ENCODE measurements at places on chromosomes 1 and 21. TPM values are rescaled to one million over a fixed set of nuclear protein-coding genes. Genes with fewer than 3 reads are reported as not detected.

GRCh38 chr21:23858878-23859277, 1748.4 kb downstream of the MRPL39 start:
- no peak for DNase-seq

MARK1 gene
- total RNA-seq = 16.6 TPM

DNA sequence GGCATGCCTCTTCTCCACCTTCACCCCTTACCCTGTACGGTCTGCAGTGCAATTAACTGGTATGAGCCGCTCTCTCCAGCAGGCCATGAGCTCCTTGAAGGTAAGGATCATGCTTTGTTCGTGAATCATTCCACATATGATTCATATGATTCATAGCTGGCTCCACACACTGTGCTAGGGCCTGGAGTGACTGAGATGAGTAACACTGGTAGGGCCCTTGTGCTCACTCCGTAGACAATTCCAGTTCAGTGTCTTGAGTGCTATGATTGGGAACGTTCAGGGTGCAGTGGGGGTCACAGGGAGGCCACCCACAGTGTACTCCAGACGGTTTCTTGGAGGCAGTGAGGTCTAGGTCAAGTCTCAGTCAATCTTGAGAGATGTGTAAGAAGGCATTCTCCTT, 239.8 kb downstream of the LMX1A start:
- DNase-seq = no peak

ARHGEF16 gene
- total RNA-seq = 1.7 TPM

DNA sequence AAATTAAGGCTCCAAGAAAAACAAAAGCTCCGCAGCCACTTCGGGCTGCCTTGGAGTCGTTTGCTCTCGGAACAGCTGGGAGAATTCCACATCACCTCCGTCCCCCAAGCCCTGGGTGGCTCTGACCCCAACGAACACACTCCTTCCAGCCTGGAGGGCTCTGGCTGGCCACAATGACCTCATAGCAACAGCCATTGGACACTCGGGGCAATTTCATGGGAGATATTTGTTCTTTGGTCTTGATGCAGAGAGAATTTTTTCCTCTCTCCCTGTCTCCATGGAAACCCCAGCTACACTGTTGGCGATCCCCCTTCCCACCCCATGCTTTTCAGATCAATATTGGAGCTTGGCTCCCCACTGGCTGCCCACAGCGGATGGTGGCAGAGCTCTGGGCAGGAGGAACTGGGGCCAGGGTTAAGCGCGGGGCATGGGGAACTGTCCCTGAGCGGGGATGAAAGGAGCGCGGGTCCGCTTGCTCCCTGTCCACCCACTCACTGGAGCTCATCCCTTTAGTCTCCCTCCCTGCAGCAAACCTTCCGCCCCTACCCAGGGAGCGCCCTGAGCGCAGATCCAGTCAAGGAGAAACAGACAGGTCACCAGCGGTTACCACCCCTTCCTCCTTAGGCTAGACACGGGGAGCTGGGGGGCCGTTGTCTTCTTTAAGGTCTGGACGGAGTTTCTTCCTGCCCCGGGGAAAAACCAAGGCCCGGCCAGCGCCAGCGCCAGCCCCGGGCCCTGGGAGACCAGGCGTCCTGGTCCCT, 1.2 kb downstream of the WNT4 start:
- no peak for DNase-seq

DNA sequence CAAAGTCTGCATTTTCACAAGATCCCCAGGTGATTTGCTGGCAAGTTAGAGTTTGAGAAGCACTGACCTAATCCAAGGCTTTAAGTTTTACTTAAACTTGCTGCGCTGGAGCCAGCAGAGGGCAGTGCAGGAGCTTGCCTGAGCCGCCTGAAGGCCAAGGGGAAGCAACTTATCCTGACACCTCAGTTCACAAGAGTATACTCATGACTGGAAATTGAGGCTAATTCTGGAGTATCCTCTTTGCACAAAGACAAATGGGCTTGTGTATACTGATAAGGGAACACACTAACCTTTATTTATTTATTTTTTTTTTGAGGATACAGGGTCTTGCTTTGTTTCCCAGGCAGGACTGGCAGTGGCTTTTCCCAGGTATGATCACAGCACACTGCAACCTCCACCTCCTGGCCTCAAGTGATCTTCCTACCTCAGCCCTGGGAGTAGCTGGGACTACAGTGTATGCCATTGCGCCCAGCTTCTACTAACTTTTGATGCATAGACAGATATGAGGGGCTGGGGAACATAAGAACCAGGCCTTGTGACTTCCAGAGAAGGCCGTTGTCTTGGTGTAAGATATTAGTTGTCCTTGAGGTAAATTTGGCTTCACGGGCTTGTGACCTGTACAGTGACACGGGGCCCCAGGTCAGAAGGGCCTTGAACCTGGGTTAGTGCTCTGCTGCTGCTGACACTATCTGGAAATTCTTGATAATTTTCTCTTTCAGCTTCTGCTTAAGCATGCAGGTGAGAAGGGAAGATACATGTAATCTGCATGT, 29.0 kb upstream of the SLAMF1 start:
- peak; percentile 74 for DNase-seq

GRCh38 chr1:18951416-18951815, 5.1 kb downstream of the IFFO2 start:
- DNase-seq = peak; percentile 44

- no peak for DNase-seq
These were observed 2.7 kb upstream of the MMEL1 start for GRCh38 chr1:2635361-2636010.

GRCh38 chr1:178768423-178768822, 43.4 kb downstream of the RALGPS2 start:
- no peak for DNase-seq

DNA sequence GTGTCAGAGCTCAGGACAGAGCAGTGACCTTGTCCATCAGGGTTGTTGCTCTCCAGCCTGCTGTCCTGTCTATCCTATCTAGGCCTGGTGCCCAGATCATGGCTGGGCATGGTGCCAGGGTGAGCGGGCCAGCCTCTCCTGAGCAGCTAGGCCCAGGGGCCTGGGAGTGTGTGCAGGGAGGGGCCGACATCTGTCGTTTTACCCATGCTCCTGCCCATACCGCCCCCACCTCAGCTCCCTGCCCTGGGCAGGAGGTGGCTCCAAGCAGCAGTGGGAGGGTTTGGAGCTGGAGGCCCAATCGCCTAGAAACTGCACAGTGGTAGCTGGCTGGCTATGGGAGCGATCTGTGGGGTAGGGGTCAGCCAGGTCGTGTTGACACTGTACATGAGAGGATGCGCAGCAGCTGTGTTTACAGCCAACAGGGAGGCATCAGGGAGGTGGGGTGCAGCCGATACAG, 6.5 kb downstream of the INSRR start:
- peak; percentile 93 for DNase-seq

DNA sequence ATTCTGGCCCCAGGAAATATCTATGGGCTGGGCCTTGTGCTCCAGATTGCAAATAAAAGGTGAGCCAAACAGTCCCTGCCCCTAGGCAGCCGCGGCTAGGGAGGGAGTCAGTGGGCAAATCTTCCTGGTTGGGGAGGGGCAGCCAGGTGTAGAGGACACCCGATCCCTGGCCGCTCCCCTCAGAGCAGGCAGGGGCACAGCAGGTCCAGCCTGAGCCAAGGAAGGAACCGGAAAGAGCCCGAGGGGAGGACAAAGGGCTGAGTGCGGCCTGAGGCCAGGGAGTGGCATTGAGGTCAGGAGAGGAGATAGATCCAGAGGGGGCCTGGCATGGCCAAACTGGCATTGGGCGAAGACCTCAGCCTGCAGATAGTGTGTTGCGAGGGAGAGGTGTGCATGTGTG, 36.6 kb upstream of the ARF1 start:
- peak; percentile 4 for DNase-seq

DNA sequence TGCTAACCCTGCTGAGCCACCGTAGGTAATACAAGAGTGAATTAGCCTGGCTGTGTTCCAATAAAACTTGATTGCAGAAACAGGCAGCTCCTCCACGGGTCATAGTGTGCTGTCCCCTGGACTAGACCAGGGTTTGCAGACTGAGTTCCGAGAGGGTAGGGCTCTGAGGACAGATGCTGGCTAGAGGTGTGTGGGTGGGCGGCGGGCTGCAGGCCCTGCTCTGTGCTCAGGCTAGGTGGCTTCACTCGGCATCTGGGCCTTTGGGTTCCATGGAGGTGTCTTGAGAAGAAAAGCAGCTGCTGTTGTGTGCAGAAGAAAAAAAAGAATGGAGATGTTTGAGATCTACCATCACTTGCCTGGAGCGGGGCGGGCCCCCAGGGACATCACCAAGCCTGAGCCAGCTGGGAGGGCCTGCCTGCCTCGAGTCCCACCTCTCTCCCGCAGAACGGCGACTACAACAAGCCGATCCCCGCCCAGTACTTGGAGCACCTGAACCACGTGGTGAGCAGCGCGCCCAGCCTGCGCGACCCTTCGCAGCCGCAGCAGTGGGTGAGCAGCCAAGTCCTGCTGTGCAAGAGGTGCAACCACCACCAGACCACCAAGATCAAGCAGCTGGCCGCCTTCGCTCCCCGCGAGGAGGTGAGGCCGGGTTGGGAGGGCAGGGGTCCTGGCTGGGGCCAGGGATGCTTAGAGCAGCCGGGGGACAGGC, 7.9 kb downstream of the TMEM201 start:
- DNase-seq = no peak

GRCh38 chr1:1062348-1063163, 11.6 kb downstream of the RNF223 start:
- no peak for DNase-seq

ATP5PB gene
- total RNA-seq = 714 TPM

DNA sequence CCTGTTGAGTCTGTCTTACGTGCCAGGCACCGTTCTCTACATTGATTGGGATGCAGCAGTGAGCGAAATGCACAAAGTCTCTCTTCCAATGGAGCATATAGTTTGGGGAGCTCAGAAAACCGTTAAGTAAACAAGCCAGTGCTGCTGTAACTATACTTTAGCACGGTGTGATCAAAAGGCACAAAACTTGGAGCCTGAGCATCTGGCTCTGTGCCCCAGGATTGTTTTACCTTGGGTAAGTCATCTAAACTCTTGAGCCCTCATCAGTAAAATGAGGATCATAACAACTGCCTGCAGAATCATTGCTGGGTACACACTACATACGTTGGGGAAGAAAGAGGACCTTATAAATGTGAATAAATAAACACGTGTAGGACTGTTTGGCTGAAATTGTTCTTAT, 1.8 kb downstream of the HHIPL2 start:
- DNase-seq = no peak

DNA sequence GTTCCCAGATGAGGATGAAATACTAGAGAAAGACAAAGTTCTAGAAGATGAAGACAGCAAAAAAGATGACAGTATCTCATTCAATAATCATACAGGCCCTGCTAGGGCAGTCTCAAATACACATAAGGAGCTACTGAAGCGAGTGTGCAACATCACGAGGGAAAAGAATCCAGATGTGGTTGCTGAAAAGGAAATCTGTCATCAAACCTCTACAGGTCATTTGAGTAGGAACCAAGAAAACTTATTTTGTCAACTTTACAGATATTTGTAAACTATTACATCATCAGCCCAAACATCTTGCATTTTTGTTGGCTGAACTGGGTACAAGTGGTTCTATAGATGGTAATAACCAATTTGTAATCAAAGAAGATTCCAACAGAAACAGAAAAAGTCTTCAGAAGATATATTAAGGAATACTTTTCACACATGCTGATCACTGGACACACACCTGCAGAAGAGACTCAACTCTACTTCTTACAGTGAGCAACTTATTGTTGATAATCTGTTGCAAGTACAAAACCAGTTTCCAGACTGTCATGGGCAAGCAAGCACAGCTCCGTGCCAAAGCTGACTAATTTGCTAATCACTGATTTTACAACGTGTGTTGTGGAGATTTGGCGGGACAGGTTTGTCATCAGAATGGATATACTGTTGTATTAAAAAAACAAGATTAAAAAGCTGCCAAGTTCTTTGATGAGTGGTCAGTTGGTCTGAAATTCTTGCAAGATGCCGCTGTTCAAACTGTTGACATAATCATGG, 42.1 kb downstream of the TRIM33 start:
- no peak for DNase-seq

CDA gene
- total RNA-seq = 2.9 TPM

GRCh38 chr1:58765006-58765405, 18.8 kb downstream of the JUN start:
- no peak for DNase-seq

LENEP gene
- total RNA-seq = not detected

OVAAL gene
- total RNA-seq = 1.5 TPM

DNA sequence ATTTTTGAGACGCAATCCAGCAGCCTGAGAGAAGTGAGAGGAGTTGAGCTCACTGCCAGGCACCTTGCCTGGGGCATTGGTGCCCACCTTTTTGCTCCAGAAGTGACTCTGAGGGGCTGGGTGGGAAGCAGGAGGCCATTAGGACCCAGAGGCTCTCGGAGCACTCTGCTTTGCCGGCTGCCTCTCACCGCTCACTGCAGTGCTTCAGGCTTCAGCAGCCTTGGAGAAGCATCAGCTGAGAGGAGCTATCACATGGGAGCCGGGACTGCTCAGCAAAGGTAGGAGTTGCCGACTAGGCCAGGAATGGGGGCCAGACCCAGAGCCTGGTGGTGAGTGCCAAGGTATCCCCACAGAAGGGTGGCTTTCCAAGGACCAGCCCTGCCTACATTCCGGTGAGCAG, at the start of gene GPR61:
TSS of gene GPR61 (plus strand) at position 197 of the 400 bp plus-strand sequence. CDS start 3,151 bp downstream, outside the sequence.
- DNase-seq = no peak

GRCh38 chr1:173714441-173714758, 381 bp upstream of the KLHL20 start:
- DNase-seq = no peak

GRCh38 chr1:197515421-197515820, 247.4 kb downstream of the CRB1 start:
- DNase-seq = no peak
